B cell (primary cell): ENCODE measurements at places on chromosomes 16 and 17.

- H3K27ac ChIP-seq, result no peak overlapping the region
- H3K4me1 ChIP-seq, result no peaks in the 10 kb centered on the region
Observed at GRCh38 chr17:82489117-82489516, 30.4 kb upstream of the FOXK2 start.

GRCh38 chr17:48547808-48548522 lies 3.1 kb upstream of the HOXB2 start:
- no peak for DNase-seq
- no peak overlapping the region for H3K27ac ChIP-seq
- peaks cover 28% of the 10 kb centered on the region for H3K4me1 ChIP-seq
- H3K4me3 ChIP-seq, result peak overlapping the region; percentile 25
- H3K36me3 ChIP-seq, result no peaks in the 10 kb centered on the region

- H3K4me3 ChIP-seq, result no peak overlapping the region
- H3K36me3 ChIP-seq, result no peaks in the 10 kb centered on the region
- peaks cover 94% of the 10 kb centered on the region for H3K4me1 ChIP-seq
- no peaks in the 10 kb centered on the region for H3K27me3 ChIP-seq
- H3K27ac ChIP-seq, result peak overlapping the region; percentile 97
Observed at GRCh38 chr17:73593249-73593965, 50.8 kb downstream of the SDK2 start.

DNA sequence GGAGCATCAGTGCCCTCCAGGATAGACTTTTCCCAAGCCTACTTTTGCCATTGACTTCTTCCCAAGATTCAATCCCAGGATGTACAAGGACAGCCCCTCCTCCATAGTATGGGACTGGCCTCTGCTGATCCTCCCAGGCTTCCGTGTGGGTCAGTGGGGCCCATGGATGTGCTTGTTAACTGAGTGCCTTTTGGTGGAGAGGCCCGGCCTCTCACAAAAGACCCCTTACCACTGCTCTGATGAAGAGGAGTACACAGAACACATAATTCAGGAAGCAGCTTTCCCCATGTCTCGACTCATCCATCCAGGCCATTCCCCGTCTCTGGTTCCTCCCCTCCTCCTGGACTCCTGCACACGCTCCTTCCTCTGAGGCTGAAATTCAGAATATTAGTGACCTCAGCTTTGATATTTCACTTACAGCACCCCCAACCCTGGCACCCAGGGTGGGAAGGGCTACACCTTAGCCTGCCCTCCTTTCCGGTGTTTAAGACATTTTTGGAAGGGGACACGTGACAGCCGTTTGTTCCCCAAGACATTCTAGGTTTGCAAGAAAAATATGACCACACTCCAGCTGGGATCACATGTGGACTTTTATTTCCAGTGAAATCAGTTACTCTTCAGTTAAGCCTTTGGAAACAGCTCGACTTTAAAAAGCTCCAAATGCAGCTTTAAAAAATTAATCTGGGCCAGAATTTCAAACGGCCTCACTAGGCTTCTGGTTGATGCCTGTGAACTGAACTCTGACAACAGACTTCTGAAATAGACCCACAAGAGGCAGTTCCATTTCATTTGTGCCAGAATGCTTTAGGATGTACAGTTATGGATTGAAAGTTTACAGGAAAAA lies 9.7 kb upstream of the CYLD start:
- H3K4me1 ChIP-seq, result peaks cover 17% of the 10 kb centered on the region
- no peaks in the 10 kb centered on the region for H3K27me3 ChIP-seq
- H3K36me3 ChIP-seq, result no peaks in the 10 kb centered on the region
- DNase-seq, result no peak
- H3K27ac ChIP-seq, result no peak overlapping the region
- H3K4me3 ChIP-seq, result no peak overlapping the region

- H3K27me3 ChIP-seq, result no peaks in the 10 kb centered on the region
- no peaks in the 10 kb centered on the region for H3K4me1 ChIP-seq
- no peak for DNase-seq
- H3K4me3 ChIP-seq, result no peak overlapping the region
- no peak overlapping the region for H3K27ac ChIP-seq
Observed at GRCh38 chr17:33118391-33119075, 126.9 kb downstream of the SPACA3 start.

DNA sequence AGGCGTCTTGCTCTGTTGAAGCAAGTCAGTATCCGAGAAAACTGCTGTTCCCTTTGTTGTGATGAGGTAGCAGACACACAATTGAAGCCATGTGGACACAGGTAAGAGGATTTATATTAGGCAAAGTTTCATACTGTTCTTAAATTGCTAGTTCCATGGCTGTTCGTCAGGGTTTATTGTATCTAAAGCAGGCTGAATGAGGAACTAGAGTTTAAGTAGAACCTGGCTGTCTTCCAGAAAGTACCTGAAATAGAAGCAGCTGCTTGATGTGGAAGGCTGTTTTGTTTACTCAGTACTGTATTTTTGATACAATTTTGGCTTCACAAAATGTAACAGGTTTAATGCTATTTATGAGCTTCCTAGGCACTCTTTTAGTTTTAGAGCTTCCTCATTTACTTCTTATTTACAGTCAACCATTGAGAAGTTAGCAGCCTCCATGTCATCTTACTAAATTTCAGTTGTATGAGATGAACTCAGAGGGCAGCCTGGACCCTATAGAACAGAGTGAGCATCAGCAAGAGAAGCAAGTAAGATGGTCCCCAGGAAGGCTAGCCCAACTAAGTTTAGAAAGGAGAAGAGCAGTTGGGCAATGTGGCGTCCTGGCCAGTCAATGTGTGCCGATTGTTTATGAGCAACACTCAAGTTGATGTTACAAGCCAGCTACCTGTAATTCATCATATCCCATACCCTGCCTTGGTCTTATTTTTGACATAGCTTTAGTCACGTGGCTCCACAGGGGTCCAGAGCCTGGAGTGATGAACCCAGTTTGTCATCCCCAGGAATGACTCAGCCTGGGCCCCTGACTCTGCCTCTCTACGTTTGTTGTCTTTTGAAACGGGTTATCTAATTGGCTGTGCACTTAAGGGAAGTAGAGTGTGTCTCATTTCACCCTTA lies 9.7 kb upstream of the ARL2BP start:
- peaks cover 24% of the 10 kb centered on the region for H3K4me1 ChIP-seq
- peak; percentile 70 for DNase-seq
- H3K27ac ChIP-seq, result peak overlapping the region; percentile 78
- H3K27me3 ChIP-seq, result no peaks in the 10 kb centered on the region
- H3K4me3 ChIP-seq, result no peak overlapping the region

DNA sequence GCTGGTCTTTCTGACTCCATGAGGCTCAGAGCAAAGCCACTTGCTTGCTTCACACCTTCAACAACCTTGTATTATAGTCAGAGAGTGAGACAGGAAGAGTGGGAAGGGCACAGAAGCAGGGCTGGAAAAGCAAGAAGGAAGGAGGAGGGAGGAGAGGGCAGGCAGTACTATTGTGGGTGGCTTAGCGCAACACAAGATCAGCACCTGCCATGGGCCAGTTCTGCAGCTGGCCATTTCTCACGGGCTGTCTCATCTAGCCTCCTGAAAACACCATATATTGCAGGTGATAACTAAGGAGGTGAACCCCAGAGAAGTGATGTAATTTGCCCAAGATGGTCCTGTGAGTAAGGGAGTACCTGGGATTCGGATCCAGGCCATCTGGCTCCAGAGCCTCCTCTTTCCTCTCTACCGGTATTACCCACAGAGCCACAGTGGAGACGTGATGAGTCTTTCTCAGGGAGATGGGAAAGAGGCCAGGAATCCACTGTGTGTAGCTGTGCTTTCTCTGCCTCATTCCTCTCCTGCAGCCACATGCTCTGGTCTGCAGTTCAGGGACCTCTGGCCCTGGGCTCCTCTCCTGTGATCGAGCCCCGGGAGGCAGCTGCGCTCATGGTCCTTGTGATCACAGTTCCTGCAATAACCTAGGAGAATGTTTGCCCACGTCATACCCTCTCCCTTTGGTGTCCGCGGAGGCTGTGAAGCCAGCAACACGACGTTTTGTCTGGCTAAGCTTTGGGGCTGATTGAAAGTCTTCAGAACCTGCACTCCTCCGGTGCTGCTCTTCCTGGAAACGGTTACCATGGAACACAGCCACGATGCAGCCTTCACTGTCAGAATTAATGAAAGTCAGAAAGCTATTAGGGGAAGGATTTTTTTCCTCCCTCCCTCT lies 178.1 kb upstream of the CCL2 start:
- H3K36me3 ChIP-seq, result no peaks in the 10 kb centered on the region
- H3K4me1 ChIP-seq, result no peaks in the 10 kb centered on the region
- no peak for DNase-seq
- H3K27me3 ChIP-seq, result no peaks in the 10 kb centered on the region

- peak; percentile 87 for DNase-seq
- no peaks in the 10 kb centered on the region for H3K36me3 ChIP-seq
- H3K27me3 ChIP-seq, result no peaks in the 10 kb centered on the region
- H3K4me1 ChIP-seq, result peaks cover 51% of the 10 kb centered on the region
- peak overlapping the region; percentile 36 for H3K4me3 ChIP-seq
Observed at GRCh38 chr17:29615492-29616299, 7.0 kb downstream of the CORO6 start.

GRCh38 chr16:83830769-83831455 lies 23.1 kb downstream of the HSBP1 start:
- H3K4me1 ChIP-seq, result no peaks in the 10 kb centered on the region
- DNase-seq, result no peak
- H3K36me3 ChIP-seq, result no peaks in the 10 kb centered on the region
- H3K27me3 ChIP-seq, result no peaks in the 10 kb centered on the region

DNA sequence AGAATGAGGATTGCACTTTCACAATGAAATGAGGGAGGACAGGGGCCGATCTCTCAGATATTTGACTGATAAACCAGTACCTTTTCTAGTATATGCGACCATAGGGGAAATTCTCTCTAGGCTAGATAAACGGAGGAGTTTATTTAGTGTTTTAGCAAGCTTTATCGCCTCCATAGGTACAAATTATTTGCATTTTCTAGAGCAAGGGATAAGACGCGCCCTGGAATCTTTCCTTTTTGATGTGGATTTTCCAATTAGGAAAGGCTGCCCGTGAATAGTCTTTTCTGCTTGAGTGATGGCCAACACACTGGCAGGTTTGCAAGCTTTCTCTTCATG lies 351 bp upstream of the GDPD1 start:
- H3K36me3 ChIP-seq, result no peaks in the 10 kb centered on the region
- no peak overlapping the region for H3K4me3 ChIP-seq
- H3K4me1 ChIP-seq, result peaks cover 12% of the 10 kb centered on the region
- H3K27ac ChIP-seq, result no peak overlapping the region

- H3K27ac ChIP-seq, result no peak overlapping the region
- no peak overlapping the region for H3K4me3 ChIP-seq
- DNase-seq, result no peak
- no peaks in the 10 kb centered on the region for H3K36me3 ChIP-seq
Observed at GRCh38 chr16:14494396-14494966, 135.6 kb downstream of the PARN start.

GRCh38 chr16:56870276-56870888 lies 5.4 kb downstream of the SLC12A3 start:
- no peak overlapping the region for H3K4me3 ChIP-seq
- no peaks in the 10 kb centered on the region for H3K27me3 ChIP-seq
- H3K4me1 ChIP-seq, result peaks cover 52% of the 10 kb centered on the region
- peak overlapping the region; percentile 62 for H3K27ac ChIP-seq
- H3K36me3 ChIP-seq, result no peaks in the 10 kb centered on the region

DNA sequence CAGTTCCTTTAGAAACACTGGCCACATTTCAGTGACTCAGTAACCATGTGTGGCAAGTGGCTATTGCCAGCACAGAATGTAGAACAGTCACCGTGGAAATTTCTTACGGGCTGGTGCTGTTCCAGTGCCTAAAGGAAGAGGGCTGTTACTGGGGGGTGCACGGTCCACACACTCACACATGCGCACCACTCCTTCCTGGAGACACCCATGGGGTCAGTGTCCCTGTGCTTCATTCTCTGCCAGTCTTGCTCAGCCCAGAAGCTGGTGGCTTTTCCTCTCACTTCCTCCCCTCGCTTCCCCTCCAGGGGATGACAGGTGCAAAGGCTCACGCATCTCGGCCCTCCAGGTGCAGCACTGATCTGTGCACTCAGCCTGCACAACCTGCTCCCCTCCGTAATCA lies 115.6 kb downstream of the CCDC182 start:
- peak; percentile 84 for DNase-seq
- H3K27ac ChIP-seq, result peak overlapping the region; percentile 66
- no peaks in the 10 kb centered on the region for H3K27me3 ChIP-seq
- H3K36me3 ChIP-seq, result peaks cover 10% of the 10 kb centered on the region

- no peaks in the 10 kb centered on the region for H3K4me1 ChIP-seq
- H3K27me3 ChIP-seq, result no peaks in the 10 kb centered on the region
- no peak overlapping the region for H3K4me3 ChIP-seq
- no peak for DNase-seq
- peaks cover 36% of the 10 kb centered on the region for H3K36me3 ChIP-seq
Observed at GRCh38 chr17:49624896-49625295, 49.2 kb downstream of the NXPH3 start.

- no peak for DNase-seq
- no peaks in the 10 kb centered on the region for H3K36me3 ChIP-seq
- H3K4me1 ChIP-seq, result peaks cover 24% of the 10 kb centered on the region
- peaks cover 22% of the 10 kb centered on the region for H3K27me3 ChIP-seq
- peak overlapping the region; percentile 74 for H3K4me3 ChIP-seq
Observed at GRCh38 chr17:7651665-7652387, 1.1 kb downstream of the ATP1B2 start.

- H3K36me3 ChIP-seq, result no peaks in the 10 kb centered on the region
- no peak overlapping the region for H3K27ac ChIP-seq
- no peaks in the 10 kb centered on the region for H3K27me3 ChIP-seq
- H3K4me1 ChIP-seq, result no peaks in the 10 kb centered on the region
- no peak overlapping the region for H3K4me3 ChIP-seq
Observed at GRCh38 chr16:8237452-8237851, 352.9 kb downstream of the TMEM114 start.

GRCh38 chr16:9929313-9929712 lies 252.9 kb downstream of the GRIN2A start:
- no peak for DNase-seq
- H3K36me3 ChIP-seq, result no peaks in the 10 kb centered on the region
- H3K4me3 ChIP-seq, result no peak overlapping the region
- H3K4me1 ChIP-seq, result no peaks in the 10 kb centered on the region
- H3K27ac ChIP-seq, result no peak overlapping the region
- H3K27me3 ChIP-seq, result peaks cover 8% of the 10 kb centered on the region

GRCh38 chr17:69516911-69517310 lies 102.4 kb downstream of the MAP2K6 start:
- no peak overlapping the region for H3K4me3 ChIP-seq
- H3K27ac ChIP-seq, result no peak overlapping the region
- H3K36me3 ChIP-seq, result peaks cover 3% of the 10 kb centered on the region

DNA sequence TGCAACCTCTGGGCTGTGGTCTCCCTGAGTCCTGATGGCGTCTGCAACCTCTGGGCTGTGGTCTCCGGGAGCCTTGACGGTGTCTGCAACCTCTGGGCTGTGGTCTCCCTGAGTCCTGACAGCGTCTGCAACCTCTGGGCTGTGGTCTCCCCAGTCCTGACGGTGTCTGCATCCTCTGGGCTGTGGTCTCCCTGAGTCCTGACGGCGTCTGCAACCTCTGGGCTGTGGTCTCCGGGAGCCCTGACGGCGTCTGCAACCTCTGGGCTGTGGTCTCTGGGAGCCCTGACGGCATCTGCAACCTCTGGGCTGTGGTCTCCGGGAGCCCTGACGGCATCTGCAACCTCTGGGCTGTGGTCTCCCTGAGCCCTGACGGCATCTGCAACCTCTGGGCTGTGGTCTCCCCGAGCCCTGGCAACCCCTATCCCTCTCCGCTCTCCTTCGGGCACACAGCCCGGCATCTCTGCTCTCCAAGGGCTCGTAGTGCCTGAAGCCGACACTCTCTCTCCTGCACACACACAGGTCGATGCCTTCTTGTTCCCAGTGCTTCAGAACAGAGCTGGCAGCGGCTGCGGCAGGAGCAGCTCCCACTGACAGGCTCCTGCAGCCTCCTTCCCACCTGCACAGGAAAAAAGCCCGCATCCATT lies 45.6 kb downstream of the METRNL start:
- H3K4me1 ChIP-seq, result peaks cover 17% of the 10 kb centered on the region
- no peak overlapping the region for H3K4me3 ChIP-seq
- peaks cover 28% of the 10 kb centered on the region for H3K27me3 ChIP-seq
- no peak overlapping the region for H3K27ac ChIP-seq
- H3K36me3 ChIP-seq, result no peaks in the 10 kb centered on the region
